ENCODE measurements at places on chromosomes 7 and 10.

GRCh38 chr7:98278936-98279335 lies 2.5 kb upstream of the BRI3 start:
- DNase-seq: no peak

- DNase-seq: no peak
These were observed 6.6 kb downstream of the RASGEF1A start for GRCh38 chr10:43260117-43260761.

GRCh38 chr7:57220746-57221145 lies 88.5 kb upstream of the ZNF479 start:
- no peak for DNase-seq

DNA sequence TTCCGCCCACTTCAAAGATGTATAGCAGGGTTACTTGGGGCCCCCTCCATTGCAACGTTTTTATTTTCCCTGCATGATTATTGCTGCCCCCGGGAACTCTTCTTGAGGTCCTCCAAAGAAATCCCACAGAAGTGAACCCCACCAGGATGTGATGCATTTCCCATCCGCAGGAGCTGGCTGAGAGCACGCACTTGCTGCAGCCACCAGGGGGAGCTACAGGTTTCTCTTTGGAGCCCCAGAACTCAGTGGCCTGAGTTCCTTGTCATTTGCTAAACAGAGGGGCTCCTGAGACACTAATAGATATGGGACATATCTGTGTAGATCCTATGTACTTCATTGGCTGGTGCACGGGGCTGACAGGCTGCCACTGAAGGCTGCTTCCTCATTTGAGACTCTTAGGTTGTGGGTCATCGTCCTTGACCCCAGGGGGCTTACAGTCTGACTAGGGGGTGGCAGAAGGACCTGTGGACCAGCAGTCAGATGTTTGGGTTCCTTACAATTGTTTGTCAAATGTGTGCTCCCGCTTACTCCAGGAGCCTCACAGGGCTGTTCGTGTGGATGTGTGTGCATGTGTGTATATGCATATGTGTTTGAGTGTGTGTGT lies 52.3 kb upstream of the ENO4 start:
- peak; percentile 72 for DNase-seq

DNA sequence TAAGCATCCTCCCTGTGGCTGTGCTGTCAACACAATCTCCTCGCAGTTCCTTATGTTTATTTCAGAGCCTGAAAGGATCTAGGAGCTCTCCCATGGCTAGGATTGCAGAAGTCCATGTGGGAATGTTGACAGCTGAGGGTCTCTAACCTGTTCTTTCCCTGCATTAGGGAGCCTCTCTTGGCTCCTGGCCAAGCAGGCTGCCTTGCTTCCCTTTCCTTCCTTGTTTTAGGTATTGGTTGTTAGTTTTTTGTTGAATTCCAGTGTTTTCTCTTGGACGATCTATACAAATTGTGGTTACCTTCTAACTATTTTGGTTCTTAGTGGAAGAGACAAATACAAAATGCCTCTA lies 171.8 kb downstream of the MLLT10 start:
- no peak for DNase-seq

- no peak for DNase-seq
These were observed 59.9 kb downstream of the INSIG1 start for GRCh38 chr7:155357573-155358041.
